Stimulated activated CD8-positive, alpha-beta memory T cell treated with anti-CD3 and anti-CD28 coated beads, Interleukin-12 subunit alpha, Interleukin-12 subunit beta, amount 100 ng/mL, for 1 hour (primary cell): ENCODE measurements at places on chromosomes 1 and 21.

DNA sequence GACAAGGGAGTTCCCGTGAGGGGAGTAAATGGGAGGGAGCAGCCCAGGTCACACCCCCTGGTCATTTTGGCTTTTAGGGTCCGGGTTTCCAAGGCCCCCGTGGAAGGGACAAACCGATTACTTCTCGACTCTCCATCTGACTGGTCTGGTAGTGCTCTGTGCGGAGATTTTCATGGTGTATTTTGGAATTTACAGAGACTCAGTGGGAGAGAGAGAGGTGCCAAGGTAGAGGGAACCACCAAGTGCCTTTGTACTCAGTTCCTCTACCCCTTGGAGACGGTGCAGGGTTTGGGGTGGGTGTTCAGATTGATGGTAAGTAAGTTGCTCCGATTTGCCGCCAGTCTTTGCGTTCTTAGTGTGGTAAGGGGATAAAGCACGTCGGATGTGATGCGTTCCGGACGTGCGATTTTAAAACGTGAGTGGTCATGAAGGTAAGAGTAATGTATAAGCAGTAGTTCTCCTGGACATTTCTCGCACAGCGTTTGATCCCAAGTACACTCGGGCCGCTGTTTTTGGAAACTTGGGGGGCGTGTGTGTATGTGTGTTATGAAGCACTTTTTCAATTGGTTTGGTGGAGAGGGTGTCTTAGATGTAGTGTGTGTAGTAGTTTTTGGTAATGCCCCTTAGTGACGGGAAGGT, 682 bp downstream of the SUCO start:
- peak; percentile 14 for DNase-seq

GRCh38 chr1:91872000-91872399, 14.0 kb downstream of the TGFBR3 start:
- no peak for DNase-seq

DNA sequence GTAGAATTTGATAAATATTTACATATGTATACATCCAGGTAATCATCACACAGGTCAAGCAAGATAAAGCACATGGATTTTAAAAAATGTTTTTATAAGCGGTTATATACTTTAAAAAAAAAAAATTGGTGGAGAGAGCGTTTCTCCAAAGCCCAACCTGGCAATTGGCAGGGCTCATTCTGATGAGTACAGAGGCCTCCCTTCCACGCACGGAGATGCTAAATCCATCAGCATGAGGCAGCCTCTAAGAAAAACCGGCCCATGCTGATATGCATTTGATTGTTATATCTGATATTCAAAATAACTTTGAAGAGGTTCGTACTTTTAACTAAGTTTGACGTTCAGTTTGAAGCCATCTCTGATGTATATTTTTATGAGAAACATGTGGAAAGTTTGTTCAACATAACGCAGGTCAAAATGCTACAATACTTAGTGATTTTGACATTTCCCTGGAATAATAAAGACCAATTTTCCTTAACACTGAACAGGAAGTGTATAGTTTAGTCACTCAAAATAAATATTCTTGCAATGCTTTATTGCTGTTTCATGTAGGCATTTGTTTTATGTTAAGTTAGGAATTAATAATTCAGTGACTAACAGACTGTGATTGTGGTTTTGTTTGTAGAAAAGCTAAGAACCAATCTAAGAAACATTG, 151.7 kb downstream of the NR5A2 start:
- no peak for DNase-seq

DNA sequence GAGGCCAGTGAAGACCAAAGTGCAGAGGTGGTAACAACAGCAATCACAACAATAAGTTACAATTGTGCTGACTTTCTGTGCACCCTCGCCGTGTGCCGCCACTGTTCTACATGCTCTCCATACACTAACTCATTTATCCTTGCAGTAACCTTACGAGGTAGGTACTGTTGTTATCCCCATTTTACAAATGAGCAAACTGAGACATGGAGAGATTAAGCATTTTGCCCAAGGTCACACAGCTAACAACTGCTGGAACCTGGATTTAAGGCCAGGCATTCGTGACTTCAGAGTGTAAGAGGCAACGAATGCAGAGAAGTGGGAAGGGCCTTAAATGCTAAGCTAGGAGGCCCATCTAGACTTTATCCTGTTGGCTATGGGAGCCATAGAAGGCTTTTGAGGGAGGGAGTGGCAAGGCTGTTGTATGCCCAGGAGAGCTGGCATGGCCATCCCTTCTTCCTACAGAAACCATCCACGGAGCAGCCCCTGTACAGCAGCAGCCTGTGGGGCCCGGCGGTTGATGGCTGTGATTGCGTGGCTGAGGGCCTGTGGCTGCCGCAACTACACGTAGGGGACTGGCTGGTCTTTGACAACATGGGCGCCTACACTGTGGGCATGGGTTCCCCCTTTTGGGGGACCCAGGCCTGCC, 36.6 kb downstream of the AZIN2 start:
- no peak for DNase-seq

GRCh38 chr1:203324105-203325025, 19.0 kb downstream of the BTG2 start:
- DNase-seq, result no peak

DNA sequence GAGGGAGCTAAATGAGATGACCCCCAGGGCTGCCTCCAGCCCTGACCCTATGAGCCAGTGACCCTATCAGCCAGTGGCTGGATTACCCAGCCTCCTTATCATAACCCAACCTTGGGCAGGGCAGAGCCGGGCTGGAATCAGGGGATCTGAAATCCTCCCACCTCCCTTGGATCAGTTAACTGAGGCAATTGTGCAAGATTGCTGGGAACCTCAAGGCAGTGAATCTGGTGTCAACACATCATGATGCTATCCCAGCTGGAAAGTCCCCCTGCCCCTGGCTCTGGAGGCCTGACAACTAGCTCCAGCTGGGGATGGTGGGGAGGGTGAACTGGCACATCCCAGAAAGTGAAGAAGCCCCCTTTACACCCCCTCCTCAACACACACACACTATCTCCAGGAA, 6.4 kb upstream of the TSPAN1 start:
- DNase-seq, result no peak

- DNase-seq, result no peak
These were observed 100.2 kb upstream of the SYT6 start for GRCh38 chr1:114253900-114254299.

GRCh38 chr21:37220433-37220980, 46.6 kb downstream of the VPS26C start:
- DNase-seq, result no peak

DNA sequence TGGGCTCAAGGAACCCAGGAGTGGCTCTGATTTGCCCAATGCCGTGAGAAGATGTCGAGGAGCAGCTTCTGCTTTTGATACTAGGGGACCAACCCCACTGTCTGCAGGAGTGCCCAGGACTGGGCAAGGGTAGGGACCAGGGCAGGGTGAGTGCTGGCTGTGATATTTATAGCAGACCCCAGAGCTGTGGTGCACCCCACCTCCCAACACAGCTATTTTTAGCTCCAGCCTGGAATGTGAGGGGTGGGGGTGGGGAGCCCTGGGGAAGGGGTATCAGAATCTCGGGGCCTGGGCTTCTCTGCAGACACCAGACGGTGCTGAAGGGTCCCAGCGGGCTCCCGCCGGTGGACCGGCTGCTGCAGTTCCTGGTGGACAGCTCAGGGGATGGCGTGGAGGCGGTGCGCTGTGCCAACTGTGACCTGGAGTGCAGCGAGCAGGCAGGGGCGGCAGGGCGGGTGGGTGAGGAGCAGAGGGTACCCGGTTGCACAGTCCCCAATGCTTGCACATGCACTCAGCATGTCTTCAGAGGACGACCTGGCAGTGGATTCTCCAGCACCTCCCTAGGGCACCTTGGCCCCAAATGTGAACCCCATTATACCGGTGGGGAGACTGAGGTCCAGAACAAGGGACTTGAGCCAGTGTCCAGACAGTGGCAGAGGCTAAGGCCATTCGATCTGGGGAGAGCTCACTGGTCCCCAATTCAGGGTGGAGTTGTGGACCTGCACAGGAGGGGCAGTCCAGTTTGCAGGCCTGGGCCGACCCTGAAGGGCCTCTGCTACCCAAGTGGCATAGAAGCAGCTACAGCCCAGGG, 1.4 kb downstream of the RNF207 start:
- no peak for DNase-seq

- no peak for DNase-seq
These were observed 720.7 kb upstream of the CXADR start for GRCh38 chr21:16792101-16792500.

DNA sequence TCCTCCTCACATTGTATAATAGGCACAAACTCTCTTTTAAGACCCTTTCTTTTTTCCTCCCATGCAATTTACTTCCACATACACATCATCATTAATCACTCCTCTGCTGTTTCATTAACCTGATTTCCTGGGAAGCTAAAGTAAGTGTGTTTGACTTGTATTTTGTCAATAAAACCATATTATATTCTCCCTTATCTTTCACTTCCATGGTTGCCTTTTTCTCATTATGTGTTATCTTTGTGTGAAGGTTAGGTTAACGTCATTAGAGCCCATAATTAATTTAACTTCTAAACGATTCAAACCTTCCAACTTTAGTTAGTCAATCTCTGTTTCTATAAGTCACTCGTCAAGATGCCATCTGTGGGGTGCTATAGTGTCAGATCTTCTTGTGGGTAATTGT, 313.0 kb downstream of the PAPPA2 start:
- DNase-seq, result no peak

DNA sequence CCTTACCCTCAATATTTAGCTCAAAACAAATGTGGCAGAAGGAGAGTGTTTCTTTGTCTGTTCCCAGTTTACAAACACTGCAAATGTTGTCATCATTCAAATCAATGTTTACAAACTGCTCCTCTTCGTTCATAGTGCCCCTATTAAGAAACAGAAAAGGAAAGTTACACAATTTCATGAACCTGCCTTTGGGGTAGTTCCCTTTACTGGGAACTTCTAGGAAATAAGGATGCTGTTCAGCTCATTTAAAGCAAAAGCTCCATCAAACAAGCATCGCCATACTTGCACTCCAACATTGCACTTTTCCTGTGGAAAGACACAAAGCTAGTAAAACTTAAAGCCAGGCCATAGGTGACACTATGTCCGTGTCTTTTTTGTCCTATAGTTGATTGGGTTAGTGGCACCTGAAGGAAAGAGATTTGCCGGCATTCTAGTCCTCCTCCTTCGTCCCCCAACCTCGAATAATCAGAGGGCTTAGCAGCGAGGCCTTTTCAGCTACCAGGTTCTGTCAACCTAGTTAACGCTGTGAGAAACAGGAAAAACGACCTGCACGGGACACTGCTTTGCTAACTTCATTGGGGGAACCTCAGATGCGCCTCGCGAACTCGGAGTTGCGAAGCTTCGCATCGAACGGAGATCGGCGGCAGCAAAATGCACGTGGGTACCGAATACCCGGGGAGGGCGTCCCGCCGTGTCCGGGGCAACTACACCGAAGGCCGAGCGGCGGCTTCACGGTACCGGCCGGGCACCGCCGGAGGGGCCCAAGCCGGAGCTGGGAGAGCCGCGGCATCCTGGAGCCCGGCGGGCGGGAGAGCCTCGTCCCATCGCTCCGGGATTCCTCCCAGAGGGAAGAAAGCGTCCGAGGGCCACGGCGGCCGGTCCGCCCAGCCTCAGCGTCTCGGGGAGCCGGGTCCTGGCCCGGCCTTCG, 706 bp downstream of the C21orf91 start:
- DNase-seq, result peak; percentile 25

- no peak for DNase-seq
These were observed 76.3 kb downstream of the XCL2 start for GRCh38 chr1:168467452-168467851.

GRCh38 chr1:186530109-186530508, 69.2 kb upstream of the PDC start:
- no peak for DNase-seq

DNA sequence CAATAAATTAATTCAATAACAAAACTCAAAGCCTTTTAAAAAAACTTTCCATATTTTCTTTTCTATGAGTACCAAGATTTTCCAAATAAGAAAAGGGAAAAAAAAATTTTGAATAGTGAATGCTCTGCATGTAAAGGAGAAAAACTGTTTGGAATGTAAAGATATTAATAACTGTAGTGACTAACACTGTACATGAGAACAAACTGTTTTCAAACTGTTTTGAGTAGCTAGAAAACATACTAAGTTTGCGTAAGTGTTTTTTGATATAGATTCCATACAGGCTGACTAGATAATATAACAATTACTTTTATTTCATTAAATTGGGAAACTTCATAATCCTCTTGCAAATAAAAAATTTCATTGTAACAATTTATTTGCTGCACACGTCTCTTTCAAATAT, 150.5 kb downstream of the DPYD start:
- DNase-seq, result no peak

DNA sequence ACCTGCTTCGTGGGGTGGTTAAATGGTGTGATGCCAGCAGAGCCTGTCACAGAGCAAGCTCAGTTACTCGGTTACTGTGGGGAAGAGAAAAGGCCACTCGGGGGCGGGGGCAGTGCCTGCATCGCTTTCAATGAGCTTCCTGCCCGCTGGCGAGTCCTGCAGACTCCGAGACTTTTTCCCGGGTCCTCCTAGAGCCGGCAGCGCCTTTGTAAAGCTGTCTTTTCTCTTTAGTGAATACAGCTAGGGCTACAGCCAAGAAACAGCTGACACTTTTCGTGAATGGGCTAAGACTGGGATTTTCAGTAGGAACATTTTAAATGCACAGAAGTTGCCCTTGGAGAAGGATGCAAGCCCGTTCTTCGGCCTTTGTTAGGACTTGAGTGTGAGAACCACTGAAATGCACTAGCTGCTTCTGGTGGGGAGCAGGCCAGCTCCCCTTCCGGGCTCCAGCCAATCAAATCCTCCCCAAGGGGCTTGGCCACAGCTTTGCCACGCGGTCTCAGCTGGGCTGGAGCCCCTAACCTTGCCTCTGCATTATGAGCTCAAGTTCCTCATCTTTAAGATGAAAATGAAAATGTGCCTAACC, 23.4 kb upstream of the EFHD2 start:
- no peak for DNase-seq

GRCh38 chr1:85088408-85088784, 40.1 kb upstream of the MCOLN3 start:
- no peak for DNase-seq

DNA sequence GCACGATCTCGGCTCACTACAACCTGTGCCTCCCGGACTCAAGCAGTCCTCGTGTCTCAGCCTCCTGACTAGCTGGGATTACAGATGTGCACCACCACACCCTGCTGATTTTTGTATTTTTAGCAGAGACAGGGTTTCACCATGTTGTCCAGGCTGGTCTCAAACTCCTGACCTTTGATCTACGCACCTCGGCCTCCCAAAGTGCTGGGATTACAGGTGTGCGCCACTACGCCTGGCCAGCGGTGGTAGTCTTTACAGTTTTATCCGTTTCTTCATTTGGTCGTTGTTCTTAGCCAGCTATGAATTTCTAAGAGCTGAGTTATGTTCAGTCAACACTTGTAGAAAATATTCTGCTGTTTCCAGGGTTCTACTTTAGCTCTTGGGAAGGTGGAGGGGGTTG, 53.3 kb downstream of the AKNAD1 start:
- no peak for DNase-seq

GRCh38 chr1:61446531-61446991, 278.4 kb downstream of the TM2D1 start:
- DNase-seq, result no peak

GRCh38 chr1:212231372-212231771, 53.8 kb upstream of the PPP2R5A start:
- DNase-seq, result no peak

- DNase-seq, result no peak
These were observed 12.1 kb downstream of the TRAPPC10 start for GRCh38 chr21:44024257-44024656.

GRCh38 chr1:202802998-202803932, 5.0 kb downstream of the KDM5B start:
- no peak for DNase-seq

GRCh38 chr1:201452866-201453265, 16.1 kb downstream of the PHLDA3 start:
- no peak for DNase-seq

GRCh38 chr21:25887646-25888306, 153.0 kb downstream of the GABPA start:
- DNase-seq, result no peak
